ENCODE measurements at places on chromosomes 2 and 18.

DNA sequence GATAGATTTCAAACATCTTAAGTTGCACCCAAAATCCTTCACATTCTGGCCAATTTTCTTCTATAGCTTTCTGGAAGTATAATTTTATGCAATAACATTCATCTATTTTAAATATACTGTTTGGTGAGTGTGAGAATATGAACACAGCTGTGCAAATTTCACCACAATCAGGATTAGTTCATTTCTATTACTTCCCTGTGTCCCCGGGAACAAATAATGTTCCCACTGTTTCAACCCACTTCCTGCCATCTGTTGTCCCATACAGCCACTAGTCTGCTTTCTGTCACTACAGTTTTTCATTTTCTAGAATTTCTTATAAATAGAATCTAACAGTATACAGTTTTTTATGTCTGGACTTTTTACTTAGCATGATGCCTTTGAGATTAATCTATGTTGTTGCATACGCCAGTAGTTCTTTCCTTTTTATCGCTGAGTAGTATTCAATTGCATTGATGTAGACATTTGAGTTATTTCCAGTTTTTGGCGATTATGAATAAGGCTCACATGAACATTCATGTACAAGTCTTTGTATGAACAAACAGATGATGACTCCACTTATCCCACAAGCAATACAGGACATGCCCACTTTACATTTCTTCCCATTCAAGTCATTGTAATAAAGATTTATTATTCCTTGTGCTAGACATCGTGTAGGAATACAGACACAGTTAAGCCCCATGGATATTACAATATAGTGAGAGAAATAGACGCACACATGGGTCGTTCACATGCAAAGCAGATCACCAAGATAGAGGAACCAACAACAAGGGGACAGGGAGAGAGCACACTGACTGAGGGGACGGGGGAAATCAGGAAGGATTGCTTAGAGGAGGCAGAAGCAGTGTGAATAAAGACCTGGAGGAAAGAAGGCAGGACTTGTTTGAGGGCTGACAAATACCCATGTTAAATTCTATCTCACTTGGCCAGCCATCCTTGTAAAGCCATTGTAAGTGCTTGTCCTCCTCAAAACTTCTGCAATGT is 72.9 kb upstream of the PAX8 start:
- no peak for DNase-seq

- peak; percentile 76 for DNase-seq
Measured at GRCh38 chr2:102166189-102166845, 20.5 kb upstream of the IL1RL2 start.

DNA sequence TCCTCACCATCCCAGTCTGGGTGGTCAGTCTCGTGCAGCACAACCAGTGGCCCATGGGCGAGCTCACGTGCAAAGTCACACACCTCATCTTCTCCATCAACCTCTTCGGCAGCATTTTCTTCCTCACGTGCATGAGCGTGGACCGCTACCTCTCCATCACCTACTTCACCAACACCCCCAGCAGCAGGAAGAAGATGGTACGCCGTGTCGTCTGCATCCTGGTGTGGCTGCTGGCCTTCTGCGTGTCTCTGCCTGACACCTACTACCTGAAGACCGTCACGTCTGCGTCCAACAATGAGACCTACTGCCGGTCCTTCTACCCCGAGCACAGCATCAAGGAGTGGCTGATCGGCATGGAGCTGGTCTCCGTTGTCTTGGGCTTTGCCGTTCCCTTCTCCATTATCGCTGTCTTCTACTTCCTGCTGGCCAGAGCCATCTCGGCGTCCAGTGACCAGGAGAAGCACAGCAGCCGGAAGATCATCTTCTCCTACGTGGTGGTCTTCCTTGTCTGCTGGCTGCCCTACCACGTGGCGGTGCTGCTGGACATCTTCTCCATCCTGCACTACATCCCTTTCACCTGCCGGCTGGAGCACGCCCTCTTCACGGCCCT is 11.2 kb downstream of the ACKR3 start:
- DNase-seq: no peak

- DNase-seq: peak; percentile 0
Measured at GRCh38 chr2:110958346-110959119, 162.2 kb upstream of the BCL2L11 start.

GRCh38 chr2:134402410-134402809 is 148.5 kb downstream of the MGAT5 start:
- peak; percentile 64 for DNase-seq

- no peak for DNase-seq
Measured at GRCh38 chr2:190974629-190975361, 39.2 kb downstream of the STAT1 start.

DNA sequence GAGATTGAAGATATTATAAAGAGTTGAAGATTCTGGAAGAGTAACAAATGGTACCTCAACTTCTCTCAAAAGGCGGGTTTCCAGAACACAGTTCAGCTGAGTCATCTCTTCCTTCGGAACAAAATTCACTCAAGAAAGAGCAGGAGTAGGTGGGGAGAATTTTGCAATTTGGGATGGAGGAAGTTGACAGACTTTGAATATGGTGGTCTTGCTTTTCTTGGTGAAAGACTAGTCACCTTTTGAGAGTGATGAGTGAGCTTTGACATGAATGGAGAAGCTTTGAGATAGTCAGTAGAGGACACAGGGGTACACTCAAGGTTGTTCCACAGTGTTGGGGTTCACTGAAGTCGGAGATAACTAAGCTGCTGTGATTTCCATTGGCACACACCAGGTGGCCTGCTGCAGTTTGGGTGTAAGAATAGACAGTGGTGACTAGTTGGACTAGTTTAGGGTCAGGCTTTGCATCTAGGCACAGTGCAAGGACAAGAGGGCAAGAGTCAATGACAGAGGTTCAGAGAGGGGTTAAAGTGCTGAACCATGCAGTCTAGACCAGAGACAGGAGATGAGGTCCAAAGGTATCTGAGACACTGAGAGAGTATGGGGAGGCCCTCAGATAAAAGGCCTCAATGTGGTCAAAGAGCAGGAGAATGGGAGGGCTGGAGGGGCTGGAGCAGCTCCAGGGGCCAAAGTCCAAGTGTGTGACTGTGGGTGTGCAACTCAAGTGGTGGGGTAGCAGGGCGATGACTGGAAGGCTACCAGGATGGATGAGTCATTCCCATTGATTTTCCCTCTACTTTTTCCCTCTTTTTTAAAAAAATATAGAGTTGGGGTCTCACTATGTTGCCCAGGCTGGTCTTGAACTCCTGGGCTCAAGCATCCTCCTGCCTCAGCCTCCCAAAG is 7.7 kb downstream of the CCL20 start:
- DNase-seq: peak; percentile 26

DNA sequence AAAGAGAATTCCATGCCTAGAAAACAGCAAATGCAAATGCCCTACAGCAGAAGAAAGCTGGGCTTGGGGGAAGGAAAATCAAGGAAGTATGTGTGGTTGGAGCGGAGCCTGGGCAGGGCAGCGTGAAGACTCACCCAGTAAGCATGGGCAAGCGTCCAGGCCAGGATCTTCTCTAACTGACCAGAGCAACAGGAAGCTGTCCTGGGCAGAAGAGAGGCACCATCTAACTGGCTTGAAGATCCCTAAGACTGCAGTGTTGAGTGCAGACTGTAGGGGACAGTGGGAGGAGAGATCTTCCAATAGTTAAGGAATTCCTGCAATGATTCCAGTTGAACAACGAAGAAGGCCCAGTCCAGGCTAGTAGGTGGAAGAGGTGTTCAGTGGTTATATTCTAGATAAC is 57.9 kb downstream of the NXPH2 start:
- no peak for DNase-seq

GRCh38 chr18:3410273-3410672 is 39.7 kb upstream of the TGIF1 start:
- no peak for DNase-seq

DNA sequence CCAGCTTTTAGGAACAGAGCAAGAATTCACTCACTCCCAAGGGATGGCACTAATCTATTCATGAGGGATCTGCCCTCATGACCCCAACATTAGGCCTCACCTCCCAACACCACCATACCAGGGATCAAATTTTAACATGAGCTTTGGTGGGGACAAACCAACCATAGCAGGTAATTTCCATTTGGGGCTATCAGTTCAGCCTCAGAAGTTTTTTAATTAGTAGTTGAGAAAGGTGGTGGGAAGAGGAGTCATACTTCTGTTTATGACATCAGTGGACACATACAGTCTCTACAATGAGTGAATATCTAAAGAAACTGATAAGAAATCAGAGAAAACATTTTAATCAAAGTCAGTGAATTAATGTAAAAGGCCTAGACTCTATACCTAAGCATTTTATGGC is 59.6 kb upstream of the EMILIN2 start:
- DNase-seq: no peak

DNA sequence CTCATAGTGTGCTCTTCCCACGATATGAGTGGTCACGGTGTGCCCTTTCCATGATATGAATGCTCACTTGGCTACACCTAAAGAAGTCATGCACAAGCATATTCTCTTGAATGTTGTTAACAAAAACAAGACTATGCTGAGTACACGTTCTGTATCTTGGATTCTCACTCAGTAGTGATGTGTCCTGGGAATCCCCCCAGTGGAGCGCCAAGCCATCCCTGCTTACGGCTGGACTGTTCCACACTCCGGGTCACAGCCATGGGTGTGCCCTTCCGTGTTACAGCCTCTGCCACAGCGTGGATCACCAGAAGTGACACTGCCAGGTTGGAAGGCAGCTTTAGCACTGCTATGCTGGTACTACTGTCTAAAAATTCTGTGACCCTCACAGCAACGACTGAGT is 59.1 kb downstream of the TPO start:
- no peak for DNase-seq

GRCh38 chr2:233385489-233386044 is 31.3 kb downstream of the DGKD start:
- DNase-seq: no peak

DNA sequence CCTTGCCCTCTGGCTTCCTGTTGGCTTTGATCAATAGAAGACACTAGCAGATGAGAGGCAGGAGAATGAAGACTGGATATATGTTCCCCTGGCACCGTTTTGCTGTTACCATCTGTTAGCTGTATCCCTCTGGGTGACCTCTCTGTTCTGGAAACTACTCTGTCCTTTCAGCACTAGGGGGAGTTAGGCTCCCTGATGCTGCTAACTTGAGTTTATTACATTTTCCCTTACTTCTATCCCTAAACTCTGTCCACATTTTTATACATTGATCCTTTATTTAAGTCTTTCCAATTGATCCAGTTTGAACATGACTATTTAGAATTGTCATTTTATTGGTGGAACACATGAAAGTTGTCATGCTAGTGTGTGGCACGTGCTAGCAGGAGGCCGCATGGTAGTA is 1014.3 kb upstream of the CDH2 start:
- DNase-seq: peak; percentile 52

GRCh38 chr2:73468376-73468775 is 82.7 kb downstream of the ALMS1 start:
- no peak for DNase-seq

GRCh38 chr18:60228609-60229595 is 143.7 kb downstream of the MC4R start:
- no peak for DNase-seq

- DNase-seq: no peak
Measured at GRCh38 chr18:41989508-41989907, 34.5 kb downstream of the PIK3C3 start.

GRCh38 chr18:26458526-26459232 is 89.7 kb downstream of the KCTD1 start:
- peak; percentile 56 for DNase-seq

- peak; percentile 18 for DNase-seq
Measured at GRCh38 chr2:174888646-174889271, 116.4 kb downstream of the CHN1 start.

- no peak for DNase-seq
Measured at GRCh38 chr2:38409156-38410102, 32.4 kb upstream of the ATL2 start.

DNA sequence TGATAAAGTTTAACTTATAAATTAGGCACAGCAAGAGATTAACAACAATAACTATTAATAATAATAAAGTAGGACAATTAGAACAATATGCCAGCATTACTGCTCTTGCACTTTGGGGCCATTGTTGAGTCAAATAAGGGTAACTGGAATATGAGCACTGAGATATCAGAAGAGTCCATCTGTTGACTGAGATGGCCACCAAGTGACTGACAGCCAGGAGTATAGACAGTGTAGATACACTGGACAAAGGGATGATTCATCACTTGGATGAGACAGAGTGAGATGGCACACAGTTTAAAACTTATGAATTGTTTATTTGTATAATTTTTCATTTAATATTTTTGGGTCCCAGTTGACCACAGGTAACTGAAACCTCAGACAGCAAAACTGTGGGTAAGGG is 20.0 kb downstream of the NAB1 start:
- no peak for DNase-seq

GRCh38 chr2:25698752-25699151 is 25.4 kb upstream of the DTNB start:
- no peak for DNase-seq

- DNase-seq: no peak
Measured at GRCh38 chr18:57776354-57776753, 26.8 kb downstream of the ATP8B1 start.

GRCh38 chr2:236991874-236992273 is 93.8 kb upstream of the COPS8 start:
- no peak for DNase-seq

DNA sequence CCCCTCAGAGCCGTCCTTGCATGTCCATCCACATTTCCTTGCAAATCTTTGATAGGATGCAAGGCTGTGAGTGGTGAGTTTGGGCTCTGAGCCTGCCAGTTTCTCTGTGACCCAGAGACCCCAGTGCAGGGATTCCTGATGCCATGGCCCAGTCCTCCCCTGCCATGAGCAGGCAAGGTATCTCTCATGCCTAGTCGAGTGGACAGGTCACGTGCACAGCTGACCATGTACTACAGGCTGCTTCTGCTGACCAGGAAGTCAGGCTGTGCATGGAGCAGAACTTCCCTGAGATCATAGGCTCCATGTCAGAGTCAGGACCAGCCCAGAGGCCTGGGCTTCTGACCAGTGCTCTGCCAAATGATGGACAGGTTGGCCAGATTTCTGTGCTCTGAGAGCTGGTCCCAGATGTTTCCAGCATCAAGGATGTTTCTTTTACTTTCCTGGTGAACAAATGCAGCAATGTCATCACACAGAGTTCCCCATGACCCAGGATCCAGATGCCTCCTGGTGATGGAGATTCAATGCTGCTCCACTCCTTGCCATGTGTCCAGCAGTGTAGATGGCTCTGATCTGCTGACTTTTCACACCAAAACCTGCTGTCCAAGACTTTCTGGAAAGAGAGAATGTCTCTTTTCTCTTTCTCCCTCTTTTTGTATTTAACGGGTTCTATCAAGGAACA is 321.6 kb upstream of the HS6ST1 start:
- no peak for DNase-seq

- peak; percentile 97 for DNase-seq
Measured at GRCh38 chr2:1817256-1818051, 73.1 kb upstream of the PXDN start.

- no peak for DNase-seq
Measured at GRCh38 chr2:183840061-183840584, 715.9 kb downstream of the NUP35 start.

- DNase-seq: no peak
Measured at GRCh38 chr18:61549416-61549815, 216.2 kb downstream of the CDH20 start.

- DNase-seq: peak; percentile 80
Measured at GRCh38 chr18:2979129-2979528, 33.8 kb downstream of the LPIN2 start.

- peak; percentile 64 for DNase-seq
Measured at GRCh38 chr2:57516698-57517340, 529.8 kb upstream of the VRK2 start.

All from HCEC 1CT (cell line).